Myocyte (in vitro differentiated cells): ENCODE measurements at places on chromosomes 7 and 10. TPM values are rescaled to one million over a fixed set of nuclear protein-coding genes. Genes with fewer than 3 reads are reported as not detected.

The EBLN1 gene
- not detected in 2 replicates for total RNA-seq

The HYAL4 gene
- total RNA-seq, result 0.21 and 0.43 TPM in 2 replicates

The EEPD1 gene
- 4.3 and 5.6 TPM in 2 replicates for total RNA-seq

The KIAA1549 gene
- 11.9 and 16.0 TPM in 2 replicates for total RNA-seq

GRCh38 chr7:104903044-104903443 lies 111.0 kb upstream of the KMT2E start:
- no peak for DNase-seq

DNA sequence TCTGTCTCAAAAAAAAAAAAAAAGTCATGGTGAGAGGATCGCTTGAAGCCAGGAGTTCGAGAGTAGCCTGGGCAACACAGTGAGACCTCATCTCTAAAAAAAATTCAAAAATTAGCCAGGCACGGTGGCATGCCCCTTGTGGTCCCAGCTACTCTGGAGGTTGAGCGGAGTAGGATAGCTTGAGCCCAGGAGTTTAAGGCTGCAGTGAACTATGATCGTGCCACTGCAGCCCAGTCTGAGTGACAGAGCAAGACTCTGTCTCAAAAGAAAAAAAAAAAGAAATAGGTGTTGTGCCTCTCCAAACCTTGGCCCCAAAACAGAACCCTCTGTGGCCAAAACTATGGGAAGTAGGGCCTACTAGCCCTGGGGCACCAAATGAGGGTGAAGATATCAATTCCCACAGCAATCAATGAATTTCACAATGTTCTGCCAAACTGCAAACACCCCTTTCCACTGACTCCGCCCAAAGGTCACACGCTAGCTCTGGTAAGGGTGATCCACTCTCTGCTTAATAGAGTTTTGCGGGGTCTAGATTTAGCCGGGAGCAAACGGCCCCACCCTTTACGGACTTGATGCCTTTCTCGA lies 16.9 kb downstream of the SSC4D start:
- DNase-seq, result no peak

GRCh38 chr10:122669045-122669444 lies 30.6 kb downstream of the C10orf120 start:
- no peak for DNase-seq

DNA sequence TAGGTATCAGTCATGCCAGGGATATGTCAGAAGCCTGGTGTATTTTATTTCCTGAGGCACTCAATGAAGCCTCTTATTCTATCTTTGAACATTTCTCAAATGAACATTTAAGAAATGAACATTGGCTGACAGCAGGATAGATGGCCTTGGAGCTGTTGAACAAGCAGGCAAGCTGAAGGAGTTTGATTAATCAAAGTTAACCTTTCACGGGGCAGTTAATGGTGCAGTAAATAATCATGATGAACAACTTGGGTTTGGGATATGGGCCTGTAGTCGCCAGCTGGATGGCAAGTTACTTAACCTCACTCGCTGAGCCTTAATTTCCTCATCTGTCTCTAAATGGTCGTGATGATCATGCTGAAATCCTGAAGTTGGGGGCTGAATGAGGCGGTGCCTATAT lies 333.0 kb downstream of the SFMBT2 start:
- no peak for DNase-seq

- no peak for DNase-seq
Observed at GRCh38 chr7:50160206-50160605, 67.2 kb upstream of the ZPBP start.

GRCh38 chr10:71216751-71217265 lies 4.4 kb downstream of the UNC5B start:
- DNase-seq, result no peak

- no peak for DNase-seq
Observed at GRCh38 chr10:105468759-105469158, 827.7 kb downstream of the SORCS3 start.

GRCh38 chr7:147207988-147208387 lies 1091.4 kb downstream of the CNTNAP2 start:
- no peak for DNase-seq

- no peak for DNase-seq
Observed at GRCh38 chr7:150769768-150770167, 30.4 kb downstream of the TMEM176B start.

- peak; percentile 76 for DNase-seq
Observed at GRCh38 chr7:97064972-97065587, 40.4 kb upstream of the DLX5 start.

- no peak for DNase-seq
Observed at GRCh38 chr10:96325719-96326373, 21.6 kb downstream of the DNTT start.

DNA sequence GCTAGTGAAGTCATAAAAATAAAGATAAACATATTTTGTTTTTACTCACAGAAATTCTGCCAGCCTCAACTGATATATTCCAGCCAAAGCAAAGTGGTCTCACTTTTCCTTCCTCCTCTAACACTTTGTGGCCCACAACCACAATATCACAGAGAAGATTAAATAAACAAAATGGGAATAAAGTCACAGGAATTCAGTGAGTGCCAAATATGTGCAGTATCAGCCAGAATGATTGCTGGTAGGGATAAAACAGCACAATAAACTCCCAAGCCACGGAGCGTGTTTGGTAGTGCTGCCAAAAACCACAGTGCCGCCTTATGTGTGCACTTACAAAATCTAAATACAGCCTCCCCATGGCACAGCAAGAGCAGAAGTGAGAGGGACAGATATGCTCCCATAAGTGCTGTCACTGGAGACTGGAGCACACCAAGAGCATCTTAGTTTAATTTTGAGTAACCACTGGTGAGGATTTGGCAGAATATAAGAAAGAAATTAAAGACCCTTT lies 155.8 kb downstream of the POM121L12 start:
- no peak for DNase-seq

- DNase-seq, result no peak
Observed at GRCh38 chr7:13991791-13992595, 2.5 kb upstream of the ETV1 start.
